ENCODE measurements at places on chromosomes 12 and 14.
A peak's percentile ranks its signal among the peaks of the same experiment; 100 is the strongest.

GRCh38 chr14:24734917-24735500 is 101.0 kb upstream of the GZMB start:
- DNase-seq, result peak; percentile 30

DNA sequence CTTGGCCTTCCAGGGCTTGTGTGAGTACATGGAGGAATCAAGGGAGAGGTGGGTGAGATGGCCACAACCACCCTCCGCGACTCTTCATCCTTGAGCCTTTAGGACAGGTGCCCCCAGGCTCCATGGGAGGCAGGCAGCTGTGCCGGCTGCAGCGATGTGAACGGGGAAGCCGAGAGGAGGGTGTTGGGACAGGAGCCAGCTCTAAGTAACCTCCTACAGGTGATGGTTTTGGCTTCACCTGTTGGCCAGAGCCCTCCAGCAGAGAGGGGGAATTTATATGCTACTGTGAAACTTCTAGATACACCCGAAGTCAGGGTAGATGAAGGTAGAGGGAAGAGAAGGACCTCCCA is 132.2 kb upstream of the HIF1A start:
- DNase-seq, result no peak

DNA sequence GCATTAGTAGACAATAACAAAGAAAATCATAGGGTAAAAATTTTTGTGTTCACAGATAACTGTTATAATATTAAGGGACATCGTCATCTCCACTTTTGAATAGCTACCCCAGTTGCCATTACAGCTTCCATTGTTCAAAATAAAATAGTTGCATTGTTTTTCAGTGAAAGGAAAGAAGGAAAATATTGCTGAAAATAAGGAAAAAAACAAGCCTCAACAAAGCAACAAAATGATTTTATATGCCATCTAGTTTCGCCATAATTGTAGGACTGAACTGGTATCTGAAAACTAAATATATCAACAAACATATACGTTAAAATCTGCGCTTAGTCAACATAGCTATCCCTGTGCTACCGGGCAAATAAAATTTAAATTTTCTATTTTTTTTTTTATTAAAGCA is 3.3 kb downstream of the CDK17 start:
- no peak for DNase-seq

DNA sequence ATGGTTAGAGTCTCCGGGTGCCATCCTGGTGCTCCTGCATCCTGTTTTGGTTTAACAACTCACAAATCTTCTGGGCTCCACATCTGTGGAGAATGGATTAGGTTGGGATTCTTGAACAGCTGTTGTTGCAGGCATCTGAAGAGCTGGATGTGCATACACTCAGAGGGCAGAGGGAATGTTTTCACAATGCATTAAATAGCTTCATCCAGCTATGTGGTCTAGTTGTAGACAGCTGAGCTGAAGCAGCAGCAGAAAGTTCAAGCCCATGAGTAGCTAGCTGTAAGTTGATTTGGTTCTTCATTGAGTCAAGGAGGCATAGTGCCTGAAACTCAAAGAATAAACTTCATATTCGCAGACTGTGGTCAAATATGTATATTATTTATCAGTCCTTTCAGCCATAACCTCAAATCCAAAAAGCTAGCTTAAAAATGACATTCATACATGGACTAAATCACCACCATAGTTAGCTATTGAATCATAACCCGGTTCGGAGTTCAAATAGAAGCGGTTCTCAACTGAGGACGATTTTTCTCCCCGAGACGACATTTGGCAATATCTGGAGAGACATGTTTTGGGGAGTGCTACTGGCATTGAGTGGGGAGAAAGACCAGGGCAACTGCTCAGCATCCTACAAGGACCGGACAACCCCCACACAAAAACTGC is 858 bp upstream of the ANKRD13A start:
- no peak for DNase-seq

- no peak for DNase-seq
Observed at GRCh38 chr12:40208707-40209446, 15.9 kb upstream of the LRRK2 start.
